ENCODE measurements at places on chromosomes 6 and 20. TPM values are rescaled to one million over a fixed set of nuclear protein-coding genes. Genes with fewer than 3 reads are reported as not detected.

WFDC12 gene
- not detected for polyA plus RNA-seq

CAGE1 gene
- polyA plus RNA-seq: 0.10 TPM

OR2J3 gene
- polyA plus RNA-seq: not detected

B3GALT4 gene
- polyA plus RNA-seq: 1.6 TPM

ENPP4 gene
- polyA plus RNA-seq: 42.0 TPM

SLC17A1 gene
- not detected for polyA plus RNA-seq

BPIFA1 gene
- not detected for polyA plus RNA-seq

PPP1R3G gene
- 1.5 TPM for polyA plus RNA-seq

BPIFB1 gene
- polyA plus RNA-seq: not detected

MOCS1 gene
- 9.2 TPM for polyA plus RNA-seq

SSTR4 gene
- polyA plus RNA-seq: not detected

GNMT gene
- 0.65 TPM for polyA plus RNA-seq

NRSN1 gene
- not detected for polyA plus RNA-seq

FNDC11 gene
- 0.13 TPM for polyA plus RNA-seq

MEP1A gene
- polyA plus RNA-seq: not detected

CPXM1 gene
- polyA plus RNA-seq: 31.6 TPM

RNF144B gene
- 10.6 TPM for polyA plus RNA-seq

ZNF831 gene
- 0.20 TPM for polyA plus RNA-seq

RSPH9 gene
- 0.51 TPM for polyA plus RNA-seq

EYS gene
- polyA plus RNA-seq: 0.47 TPM

C20orf141 gene
- polyA plus RNA-seq: not detected

TFAP2B gene
- 0.08 TPM for polyA plus RNA-seq

SALL4 gene
- 0.38 TPM for polyA plus RNA-seq

PMEPA1 gene
- 25.8 TPM for polyA plus RNA-seq
